ENCODE measurements at places on chromosomes 5 and 9.
A peak's percentile ranks its signal among the peaks of the same experiment; 100 is the strongest.

DNA sequence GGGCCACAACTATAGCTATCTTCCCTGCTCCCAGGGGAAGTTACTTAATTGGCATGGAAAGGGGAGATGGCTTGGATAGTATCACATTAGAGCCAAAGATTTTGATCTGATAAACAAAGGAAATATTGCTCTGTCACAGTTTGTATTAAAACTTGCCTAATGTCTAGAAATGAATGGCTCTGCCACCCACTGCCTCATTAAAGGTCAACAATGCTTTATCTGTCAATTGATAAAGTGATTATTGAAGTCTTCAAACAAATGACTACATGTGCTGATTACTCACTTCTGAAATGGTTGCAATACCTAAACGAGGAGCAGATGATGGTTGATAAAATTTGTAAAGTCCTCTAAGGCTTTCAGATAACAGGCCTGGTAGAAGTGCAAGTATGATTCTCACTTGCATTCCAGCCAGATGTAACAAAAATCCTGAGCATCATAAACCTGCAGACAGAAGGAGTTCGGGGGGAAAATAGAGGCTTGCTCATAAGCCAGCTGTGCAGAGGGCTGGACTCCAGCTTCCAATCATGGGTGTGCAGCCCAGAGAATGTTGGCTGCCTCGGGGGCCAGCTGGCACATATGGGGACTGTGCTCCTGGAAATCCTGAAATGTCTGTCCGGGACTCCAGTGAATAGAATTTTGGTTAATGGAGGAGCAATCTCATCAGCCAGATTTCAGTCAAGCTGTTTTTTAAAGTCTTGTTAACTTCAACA, 200.5 kb upstream of the SLC27A6 start:
- no peak for ATAC-seq

- no peak for ATAC-seq
Observed at GRCh38 chr9:121489344-121489743, 10.3 kb downstream of the GGTA1 start.

GRCh38 chr5:149948993-149949392, 4.4 kb upstream of the PDE6A start:
- ATAC-seq, result no peak

- ATAC-seq, result no peak
Observed at GRCh38 chr9:89522959-89523285, 25.0 kb upstream of the SEMA4D start.

GRCh38 chr9:14662060-14662453, 31.2 kb downstream of the ZDHHC21 start:
- ATAC-seq, result no peak

- ATAC-seq, result no peak
Observed at GRCh38 chr9:111857555-111858211, 38.9 kb upstream of the UGCG start.

GRCh38 chr9:134180786-134181647, 16.7 kb upstream of the RNU6ATAC start:
- ATAC-seq, result no peak

DNA sequence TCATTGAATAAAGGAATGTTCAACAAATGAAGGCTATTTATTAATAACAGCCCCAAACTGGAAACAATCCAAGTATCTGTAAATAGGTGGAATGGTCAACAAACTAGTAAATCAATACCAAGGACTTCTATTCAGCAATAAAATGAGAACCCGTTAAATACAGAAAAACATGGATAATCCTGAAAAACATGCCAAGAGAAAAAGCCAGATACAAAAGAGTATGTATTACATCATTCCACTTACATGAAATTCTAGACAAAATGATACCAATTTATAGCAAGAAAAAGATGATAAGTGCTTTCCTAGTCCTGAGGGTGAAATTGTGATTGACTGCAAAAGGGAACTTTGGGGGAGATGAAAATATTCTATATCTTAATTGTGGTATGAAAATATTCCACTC, 3.1 kb downstream of the PJA2 start:
- ATAC-seq, result no peak

GRCh38 chr9:9574080-9574479, 1038.7 kb downstream of the PTPRD start:
- ATAC-seq, result no peak

GRCh38 chr9:21711504-21711903, 90.9 kb upstream of the MTAP start:
- ATAC-seq, result peak; percentile 73

- no peak for ATAC-seq
Observed at GRCh38 chr5:5105531-5105930, 34.6 kb upstream of the ADAMTS16 start.

GRCh38 chr9:16670791-16671190, 199.7 kb downstream of the BNC2 start:
- no peak for ATAC-seq

GRCh38 chr5:134436523-134437339, 25.1 kb upstream of the CDKN2AIPNL start:
- peak; percentile 87 for ATAC-seq

GRCh38 chr5:97554977-97555643, 372.1 kb upstream of the RIOK2 start:
- ATAC-seq, result no peak

DNA sequence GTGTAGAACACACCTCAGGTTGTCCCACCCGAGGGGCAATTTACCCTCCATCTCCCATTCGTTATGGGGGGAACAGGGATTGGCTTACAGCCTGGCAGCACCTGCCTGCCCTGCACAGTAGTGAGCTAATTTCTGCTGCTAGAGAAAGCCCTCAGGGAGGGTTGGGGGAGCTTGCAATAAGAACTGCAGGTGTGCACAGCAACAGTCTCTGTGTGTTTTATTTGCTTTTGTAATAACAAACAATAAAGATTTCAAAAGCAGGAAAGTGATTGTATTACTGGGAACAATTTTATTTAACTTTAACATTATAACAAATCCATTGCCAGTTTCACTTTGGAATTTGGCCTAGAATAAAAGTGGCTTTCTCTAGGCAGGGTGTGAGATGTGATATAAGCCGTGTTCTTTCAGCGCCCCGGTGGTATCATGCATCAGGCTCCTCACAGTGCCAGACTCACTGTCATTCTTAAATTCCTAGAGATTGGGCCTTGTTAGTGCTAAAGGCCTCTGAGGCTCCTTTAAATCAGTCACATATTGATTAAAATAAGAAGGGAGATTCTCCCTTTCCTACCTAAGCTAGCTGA, 81.1 kb downstream of the RMI1 start:
- no peak for ATAC-seq

DNA sequence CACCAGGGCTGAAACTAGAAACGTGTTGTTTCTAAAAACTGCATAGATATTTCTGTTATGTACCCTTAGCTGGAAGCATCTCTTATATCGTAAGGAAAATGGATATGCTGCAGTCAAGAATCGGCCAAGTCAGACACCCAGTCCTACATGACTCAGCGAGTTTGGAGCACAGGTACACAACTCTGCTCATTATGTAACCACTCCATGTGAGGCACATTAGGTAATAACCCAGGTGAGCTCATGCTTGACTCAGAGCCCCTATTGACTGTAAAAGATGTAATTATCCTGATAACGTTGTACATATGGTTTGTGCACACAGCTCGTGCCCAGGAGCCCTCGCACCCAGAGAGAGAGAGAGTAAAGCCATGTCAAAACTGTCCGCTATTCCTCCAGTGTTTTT, 593.7 kb upstream of the ACO1 start:
- ATAC-seq, result no peak

DNA sequence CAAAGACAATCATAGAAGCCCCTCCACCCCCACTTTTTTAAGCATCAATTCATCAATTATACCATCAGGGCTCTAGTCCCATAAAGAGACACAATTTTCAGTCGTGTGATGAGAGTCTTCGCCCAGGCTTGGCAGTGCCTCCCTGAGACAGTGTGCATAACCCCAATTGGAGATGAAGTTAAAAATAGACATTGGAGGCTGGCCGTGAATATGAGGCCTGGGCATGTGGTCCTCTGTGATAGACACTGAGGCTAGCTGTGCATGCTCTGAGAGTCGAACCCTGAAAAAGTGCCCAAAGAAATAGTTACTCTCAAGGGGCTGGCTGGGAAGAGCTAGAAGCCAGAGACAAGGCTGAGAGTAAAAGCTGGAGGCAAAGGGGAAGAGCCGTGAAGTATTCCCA, 248.6 kb upstream of the NR4A3 start:
- ATAC-seq, result no peak

DNA sequence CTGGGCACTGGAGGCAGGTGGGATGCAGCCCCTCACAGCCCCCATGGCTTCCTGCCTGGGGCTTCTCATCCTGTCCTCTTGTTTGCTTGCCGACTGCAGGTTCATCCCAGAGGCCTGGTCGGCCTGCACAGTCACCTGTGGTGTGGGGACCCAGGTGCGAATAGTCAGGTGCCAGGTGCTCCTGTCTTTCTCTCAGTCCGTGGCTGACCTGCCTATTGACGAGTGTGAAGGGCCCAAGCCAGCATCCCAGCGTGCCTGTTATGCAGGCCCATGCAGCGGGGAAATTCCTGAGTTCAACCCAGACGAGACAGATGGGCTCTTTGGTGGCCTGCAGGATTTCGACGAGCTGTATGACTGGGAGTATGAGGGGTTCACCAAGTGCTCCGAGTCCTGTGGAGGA, 232.7 kb downstream of the ADAMTSL1 start:
- ATAC-seq, result no peak

DNA sequence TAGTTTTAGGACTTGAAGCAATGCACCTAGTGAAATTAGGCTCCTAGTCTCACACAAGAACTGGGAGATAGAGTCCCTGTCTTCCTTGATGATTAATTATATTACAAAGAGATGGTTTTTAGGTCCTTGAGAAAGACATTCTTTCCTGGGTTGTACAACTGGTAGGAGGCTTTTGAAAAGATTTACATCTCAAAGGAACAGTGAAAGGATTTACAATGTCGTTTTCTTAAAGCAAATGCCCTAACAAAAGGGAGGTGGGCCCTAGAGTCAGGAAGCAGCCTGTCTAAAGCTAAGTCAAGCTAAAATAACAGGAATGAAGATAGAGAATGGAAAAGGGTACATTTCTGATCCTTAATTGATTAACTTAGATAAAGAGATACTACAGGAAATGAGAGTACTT, 102.2 kb upstream of the IL7R start:
- ATAC-seq, result no peak

GRCh38 chr5:174531782-174532191, 192.6 kb upstream of the MSX2 start:
- no peak for ATAC-seq

GRCh38 chr5:20434786-20435185, 446.8 kb upstream of the CDH18 start:
- no peak for ATAC-seq

DNA sequence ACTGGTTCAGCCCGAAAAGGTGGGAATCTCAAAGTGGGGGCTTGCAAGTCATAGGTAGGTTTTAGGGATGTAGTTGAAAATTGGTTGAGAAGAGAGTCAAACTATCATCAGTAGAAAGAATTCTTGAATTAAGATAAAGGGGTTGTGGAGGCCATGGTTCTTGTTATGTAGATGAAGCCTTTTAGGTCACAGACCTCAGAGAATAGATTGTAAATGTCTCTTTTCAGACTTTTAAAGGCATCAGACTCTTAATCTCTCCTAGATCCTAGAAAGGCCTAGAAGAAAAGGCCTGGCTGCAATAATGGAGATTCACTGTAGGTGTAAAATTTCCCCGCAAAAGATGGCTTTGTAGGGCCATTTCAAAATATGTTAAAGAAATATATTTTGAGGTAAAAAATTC, 96.4 kb downstream of the PSAT1 start:
- no peak for ATAC-seq

GRCh38 chr5:62938927-62939326, 360.3 kb downstream of the LRRC70 start:
- ATAC-seq, result no peak

DNA sequence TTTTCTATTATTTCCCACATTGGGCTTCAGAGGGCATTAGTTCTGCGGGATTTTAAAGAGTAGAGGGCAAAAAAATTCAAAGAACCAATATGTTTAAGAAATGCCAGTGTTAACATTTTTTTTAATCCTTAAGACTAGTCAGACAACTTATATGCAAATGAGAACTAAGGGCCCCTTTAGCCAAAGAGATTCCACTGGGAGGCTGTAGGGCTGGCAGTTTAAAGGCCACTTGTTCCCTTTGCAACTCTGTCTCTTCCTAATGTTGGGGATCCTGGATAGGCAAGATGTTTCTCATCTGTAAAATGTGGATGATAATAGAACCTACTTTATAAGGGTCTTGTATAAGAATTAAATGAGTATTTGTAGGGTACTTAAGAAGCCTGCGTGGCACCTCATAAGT, 1395.9 kb downstream of the PTPRD start:
- no peak for ATAC-seq

DNA sequence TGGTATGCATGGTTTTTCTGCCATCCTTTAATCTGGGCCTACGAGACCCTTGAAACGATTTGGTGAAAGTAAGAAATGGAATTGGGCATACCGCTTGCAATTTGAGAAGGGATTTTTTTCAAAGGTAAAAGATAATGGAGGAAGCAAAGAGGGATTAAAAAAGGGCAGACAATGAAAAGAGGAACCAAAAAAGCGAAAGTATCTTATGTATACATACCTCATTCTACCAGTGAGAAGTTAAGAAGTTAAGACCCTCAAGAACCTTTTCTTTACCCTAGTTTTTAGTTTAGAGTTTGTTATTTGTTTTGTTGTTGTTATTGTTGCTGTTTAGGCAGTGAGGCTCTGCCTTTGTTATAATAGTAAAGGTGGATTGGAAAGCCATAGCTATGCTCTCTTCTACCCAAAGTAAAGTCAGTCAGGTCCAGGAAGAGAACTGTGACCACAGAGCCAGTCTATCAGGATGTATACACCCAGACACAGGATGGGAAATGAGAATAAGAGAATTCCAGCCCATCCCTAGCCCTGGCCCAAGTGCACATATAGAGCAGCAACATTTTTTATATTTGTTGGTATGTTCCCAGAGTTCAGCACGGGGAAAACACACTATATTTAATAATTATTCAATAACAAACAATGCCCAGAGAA, 166.6 kb downstream of the RFX3 start:
- no peak for ATAC-seq

GRCh38 chr5:129459777-129460671, at the start of gene ADAMTS19:
ADAMTS19 (plus strand) TSS chr5:129460298; CDS start chr5:129460392, 94 bp downstream.
- ATAC-seq, result peak; percentile 48

GRCh38 chr9:82320566-82320965, 332.0 kb downstream of the SPATA31D1 start:
- ATAC-seq, result no peak

DNA sequence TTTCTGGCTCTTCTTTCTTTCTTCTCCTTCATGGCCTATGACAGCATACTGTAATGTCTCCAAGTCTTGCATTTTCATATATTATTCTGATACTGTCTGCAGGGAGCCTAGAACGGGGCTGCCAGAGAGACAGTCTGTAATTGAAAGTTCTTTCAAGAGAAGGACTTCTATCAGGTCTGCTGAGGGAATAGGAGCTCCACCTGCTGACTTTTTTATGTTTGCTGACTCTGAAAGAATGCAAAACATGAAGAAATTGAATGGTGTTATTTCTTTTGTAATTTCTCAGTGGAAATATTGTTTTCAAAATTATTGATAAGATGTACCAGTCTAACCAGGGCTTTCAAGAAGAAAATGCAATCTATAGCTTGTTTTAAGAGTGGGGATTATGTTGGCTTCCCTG, 121.9 kb upstream of the RFX3 start:
- ATAC-seq, result no peak
